ENCODE measurements at places on chromosomes 12 and 14. TPM values are rescaled to one million over a fixed set of nuclear protein-coding genes. Genes with fewer than 3 reads are reported as not detected.

The TEAD4 gene
- total RNA-seq, result 15.5 TPM

The CIT gene
- 7.1 TPM for total RNA-seq

The TNFAIP2 gene
- 69.3 TPM for total RNA-seq

The SLC39A2 gene
- not detected for total RNA-seq

The GPR84 gene
- not detected for total RNA-seq

The KRT86 gene
- not detected for total RNA-seq

The TMCC3 gene
- 0.73 TPM for total RNA-seq

The ATL1 gene
- 3.7 TPM for total RNA-seq

The VASH1 gene
- total RNA-seq, result 10.1 TPM

The ZNF84 gene
- total RNA-seq, result 11.6 TPM

The ORMDL2 gene
- 8.5 TPM for total RNA-seq

The MMP17 gene
- total RNA-seq, result 8.9 TPM

The HOXC13 gene
- not detected for total RNA-seq

The TEX22 gene
- total RNA-seq, result 0.44 TPM

The CDH24 gene
- 3.2 TPM for total RNA-seq

The TMPRSS12 gene
- total RNA-seq, result not detected

The ACSS3 gene
- 10.2 TPM for total RNA-seq

The ADCY4 gene
- 0.94 TPM for total RNA-seq

The SMOC1 gene
- total RNA-seq, result 1.8 TPM

The COX8C gene
- not detected for total RNA-seq

The ERP27 gene
- total RNA-seq, result 0.37 TPM

The CEBPE gene
- total RNA-seq, result not detected

The LYZ gene
- not detected for total RNA-seq

The ACSM4 gene
- total RNA-seq, result not detected

The GRIN2B gene
- not detected for total RNA-seq

The PAH gene
- not detected for total RNA-seq

The NID2 gene
- total RNA-seq, result 852 TPM

The PDE3A gene
- 7.4 TPM for total RNA-seq

The LRP6 gene
- 25.7 TPM for total RNA-seq

The SEC23A gene
- 139 TPM for total RNA-seq

The LTA4H gene
- total RNA-seq, result 74.5 TPM

The ETV6 gene
- total RNA-seq, result 8.8 TPM

The TAS2R46 gene
- total RNA-seq, result not detected

The FAIM2 gene
- 209 TPM for total RNA-seq

The MEG3 gene
- 35.4 TPM for total RNA-seq

The RTN1 gene
- total RNA-seq, result 0.12 TPM

The ALDH1L2 gene
- 53.7 TPM for total RNA-seq

The RBM23 gene
- total RNA-seq, result 153 TPM

The NYNRIN gene
- 9.5 TPM for total RNA-seq

The IQSEC3 gene
- 0.44 TPM for total RNA-seq

The PRICKLE1 gene
- 12.3 TPM for total RNA-seq

The TPPP2 gene
- total RNA-seq, result not detected

The NPFF gene
- total RNA-seq, result not detected

The LTB4R gene
- total RNA-seq, result 1.1 TPM

The STON2 gene
- 0.25 TPM for total RNA-seq

The CARMIL3 gene
- total RNA-seq, result not detected

The DEPDC4 gene
- not detected for total RNA-seq

The TSPAN11 gene
- 0.44 TPM for total RNA-seq

The LMNTD1 gene
- not detected for total RNA-seq

The RTL1 gene
- total RNA-seq, result not detected

The ST8SIA1 gene
- 4.0 TPM for total RNA-seq

The MGAT4C gene
- total RNA-seq, result under 0.01 TPM

The NXPH4 gene
- total RNA-seq, result 17.6 TPM

The PTGER2 gene
- total RNA-seq, result 5.6 TPM

All from cardiac ventricle fibroblast (primary cell).